ENCODE measurements at places on chromosomes 5 and 9. TPM values are rescaled to one million over a fixed set of nuclear protein-coding genes. Genes with fewer than 3 reads are reported as not detected.

- DNase-seq: no peak
Observed at GRCh38 chr5:756171-756570, 28.4 kb downstream of the ZDHHC11B start.

- no peak for DNase-seq
Observed at GRCh38 chr9:21455320-21455719, 15.1 kb downstream of the IFNA1 start.

GRCh38 chr5:74432721-74433120 lies 207.8 kb downstream of the ENC1 start:
- no peak for DNase-seq

- peak; percentile 94 for DNase-seq
Observed at GRCh38 chr5:160064995-160065614, 54.1 kb downstream of the PWWP2A start.

The NEUROG1 gene
- not detected for polyA plus RNA-seq

The ANKRD31 gene
- polyA plus RNA-seq: 0.21 TPM

The TMEM232 gene
- 2.2 TPM for polyA plus RNA-seq

The DMRT2 gene
- not detected for polyA plus RNA-seq
